NCI-H446 (cell line): ENCODE measurements at places on chromosomes 16 and 17.
A peak's percentile ranks its signal among the peaks of the same experiment; 100 is the strongest.

DNA sequence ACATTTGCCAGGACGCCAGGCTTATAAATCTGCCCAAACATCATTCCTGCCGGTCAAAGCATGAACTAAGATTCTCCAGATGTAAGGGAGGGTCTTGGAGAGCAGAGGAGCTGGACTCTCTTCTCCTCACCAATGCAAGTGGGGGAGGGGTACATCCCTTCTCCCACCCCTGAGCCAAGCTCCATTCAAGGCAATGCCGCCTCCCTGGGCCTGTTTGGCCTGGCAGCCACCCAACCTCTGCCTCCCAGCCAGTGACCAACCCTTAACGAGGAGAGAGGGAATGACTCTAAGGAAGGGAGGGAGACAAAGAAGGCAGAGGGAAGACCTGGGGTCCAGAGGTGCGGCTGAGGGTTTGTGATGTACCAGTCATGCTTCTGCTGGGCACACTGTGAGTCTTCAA lies 13.8 kb downstream of the C17orf50 start:
- peak; percentile 47 for DNase-seq

DNA sequence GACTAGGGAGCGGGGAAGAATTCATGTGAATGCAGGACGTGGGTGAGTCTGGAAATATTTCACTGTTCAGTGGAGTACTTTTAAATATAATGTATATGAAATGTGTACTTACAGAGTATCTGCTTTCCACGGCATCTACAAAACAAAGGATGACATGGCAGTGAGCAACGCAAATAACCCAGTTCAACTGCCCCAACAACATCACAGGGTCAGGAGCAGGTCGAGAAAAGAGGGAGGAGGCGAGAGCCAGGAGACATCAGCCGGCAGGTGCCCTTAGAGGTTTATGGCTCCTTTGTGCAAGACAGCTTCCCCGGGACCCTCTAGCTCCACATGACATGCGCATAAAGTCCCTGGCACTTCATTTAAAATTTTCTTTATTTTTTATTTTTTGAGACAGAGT lies 61.1 kb downstream of the PECAM1 start:
- no peak for DNase-seq

- peak; percentile 84 for DNase-seq
Measured at GRCh38 chr16:49498666-49499413, 125.2 kb downstream of the C16orf78 start.

DNA sequence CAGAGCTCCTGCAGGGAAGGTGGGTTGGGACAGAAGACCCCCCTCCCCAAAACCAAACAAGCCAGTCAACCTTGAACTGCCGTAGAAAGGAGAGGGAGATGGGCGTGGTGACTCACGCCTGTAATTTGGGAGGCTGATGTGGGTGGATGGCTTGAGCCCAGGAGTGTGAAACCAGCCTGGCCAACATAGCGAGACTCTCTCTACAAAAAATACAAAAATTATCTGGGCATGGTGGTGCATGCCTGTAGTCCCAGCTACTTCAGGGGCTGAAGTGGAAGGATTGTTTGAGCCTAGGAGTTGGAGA lies 42.1 kb downstream of the NT5M start:
- no peak for DNase-seq
